ENCODE measurements at places on chromosomes 3 and 15.

DNA sequence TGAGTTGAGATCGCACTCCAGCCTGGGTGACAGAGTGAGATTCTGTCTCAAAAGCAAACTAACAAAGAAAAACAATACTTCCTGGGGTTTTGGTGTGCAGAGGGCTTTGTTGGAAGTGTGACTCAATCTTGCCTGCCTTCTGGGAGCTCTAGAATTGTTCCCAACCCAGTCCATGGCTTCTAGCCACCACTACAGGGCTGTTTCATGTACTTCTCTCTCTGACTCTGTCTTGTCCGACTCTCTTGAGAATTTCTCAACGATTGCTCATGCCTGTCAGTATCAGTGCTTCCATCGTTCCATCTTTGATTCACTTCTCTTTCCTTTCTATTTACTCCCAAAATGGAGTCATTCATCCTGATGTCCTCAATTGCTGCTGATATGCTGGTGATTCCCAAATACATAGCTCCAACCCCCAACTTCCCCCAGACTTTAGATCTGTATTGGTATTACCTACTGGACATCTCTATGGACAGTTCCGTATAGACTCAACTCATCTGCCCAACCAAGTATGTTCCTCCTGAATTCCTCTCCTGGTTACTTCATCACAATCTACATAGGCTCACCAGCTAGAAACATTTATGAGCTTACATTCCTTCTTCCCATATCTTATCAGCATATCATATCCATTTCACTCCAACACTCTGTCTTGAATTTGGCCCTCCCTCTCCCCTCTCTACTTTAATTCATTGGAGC lies 1.8 kb upstream of the AP2M1 start:
- no peak for DNase-seq

DNA sequence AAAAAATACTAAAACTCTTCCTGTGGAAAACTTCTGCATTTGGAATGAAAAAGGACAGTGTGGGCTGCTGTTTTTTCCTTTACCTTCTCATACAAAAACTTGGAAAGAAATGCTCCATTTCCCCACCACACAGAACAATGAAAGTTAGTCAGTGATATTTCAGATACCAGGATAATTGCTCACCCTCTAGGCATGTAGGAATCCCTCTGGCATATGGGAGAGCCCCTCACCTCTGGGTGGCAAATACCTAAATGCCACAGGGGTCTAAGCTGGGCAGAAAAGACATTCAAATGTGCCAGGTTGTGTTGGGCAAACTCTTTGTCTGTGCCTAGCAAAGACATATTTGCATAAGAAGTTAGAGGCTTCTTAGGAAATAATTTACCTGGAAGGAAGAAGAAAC lies 560.3 kb upstream of the NR2F2 start:
- no peak for DNase-seq

- no peak for DNase-seq
Observed at GRCh38 chr15:86608461-86609205, 529.0 kb downstream of the AGBL1 start.

GRCh38 chr3:185935465-185936272 lies 2.1 kb downstream of the TRA2B start:
- DNase-seq, result no peak

- no peak for DNase-seq
Observed at GRCh38 chr3:194824100-194824499, 138.4 kb downstream of the FAM43A start.

- no peak for DNase-seq
Observed at GRCh38 chr3:99430348-99431134, 207.9 kb upstream of the COL8A1 start.

GRCh38 chr3:107217172-107217571 lies 160.1 kb upstream of the CCDC54 start:
- DNase-seq, result no peak

- no peak for DNase-seq
Observed at GRCh38 chr15:53875139-53875538, 103.1 kb upstream of the UNC13C start.

GRCh38 chr3:69353088-69353478 lies 32.8 kb downstream of the FRMD4B start:
- no peak for DNase-seq

DNA sequence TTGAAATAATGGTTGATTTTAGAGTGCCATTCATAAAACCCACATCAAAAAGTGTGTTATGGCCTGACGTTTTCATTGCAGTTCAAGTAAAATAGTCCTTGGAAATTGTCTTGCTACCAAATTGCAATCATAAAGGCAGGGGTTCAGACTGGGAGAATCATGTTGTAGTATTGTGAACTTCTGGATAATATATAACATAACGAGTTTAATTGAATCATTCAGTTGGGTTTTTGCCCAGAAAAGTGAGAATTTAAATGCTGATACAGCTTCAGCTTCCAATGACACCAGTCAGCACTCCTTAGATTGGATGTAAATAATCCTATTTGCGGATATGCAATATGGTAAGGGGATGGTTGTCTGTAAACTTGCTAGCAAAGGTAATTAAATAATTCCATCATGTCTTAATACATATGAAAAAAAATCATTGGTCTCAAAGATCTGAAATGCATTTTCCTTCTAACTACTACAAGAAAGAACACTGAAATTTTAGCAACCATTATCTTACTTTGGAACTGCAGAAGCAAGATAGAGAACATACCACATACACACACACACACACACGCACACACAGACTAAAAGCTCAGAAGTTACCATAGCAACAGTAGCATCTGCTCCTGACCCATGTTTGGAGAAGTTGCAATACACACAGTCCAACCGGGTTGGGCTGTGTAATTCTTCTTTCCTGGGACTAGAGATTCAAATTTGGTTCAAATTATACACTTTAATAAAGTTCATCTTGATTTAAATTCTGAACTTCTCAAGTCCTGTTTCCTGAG lies 686.2 kb upstream of the NR2F2 start:
- no peak for DNase-seq

DNA sequence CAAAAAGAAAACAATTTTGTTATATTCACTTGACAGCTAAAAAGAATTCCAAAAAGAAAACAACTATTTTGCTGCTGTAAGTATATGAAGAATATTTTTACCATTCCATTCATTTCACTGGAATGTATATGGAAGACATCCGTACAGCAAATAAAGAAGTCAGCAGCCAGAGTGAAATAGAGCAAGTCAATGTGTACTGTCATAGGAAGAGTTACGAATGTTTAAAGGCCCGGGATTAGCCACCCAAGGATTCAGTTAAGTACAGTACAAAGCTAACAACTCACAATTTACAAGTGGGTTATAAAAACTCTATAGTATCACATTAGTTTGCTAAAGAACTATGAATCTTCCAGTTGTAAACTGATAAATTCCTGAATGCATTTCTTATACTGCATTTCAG lies 14.4 kb upstream of the XXYLT1 start:
- DNase-seq, result no peak

DNA sequence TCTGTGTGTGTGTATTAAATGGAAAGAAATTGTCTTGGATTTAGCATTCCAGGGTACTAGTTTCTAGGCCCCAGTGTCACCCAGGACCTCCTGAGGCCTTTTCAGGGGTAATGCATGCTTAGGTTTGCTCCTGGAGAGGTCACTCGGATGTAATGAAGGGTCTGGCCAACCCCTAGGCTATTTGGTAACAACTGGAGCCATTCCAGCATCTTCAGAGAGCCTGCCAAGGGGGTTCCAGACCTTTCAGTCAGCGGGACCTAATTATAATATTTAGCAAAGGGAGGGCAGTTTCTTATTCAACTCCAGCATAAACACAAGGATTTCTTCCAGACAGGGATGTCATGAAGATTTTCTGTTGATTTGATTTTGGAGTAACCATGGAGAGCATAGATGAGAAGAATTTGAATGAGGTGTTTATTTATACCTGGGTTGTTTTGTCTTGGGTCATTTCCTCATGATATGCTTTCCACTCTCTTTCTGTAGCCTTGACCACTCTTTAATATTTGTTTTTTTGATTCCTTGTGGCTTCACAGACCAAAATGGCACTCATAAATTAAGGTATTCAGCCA lies 17.4 kb downstream of the KAT2B start:
- DNase-seq, result no peak

- DNase-seq, result no peak
Observed at GRCh38 chr3:45991341-45991740, 4.3 kb downstream of the FYCO1 start.

DNA sequence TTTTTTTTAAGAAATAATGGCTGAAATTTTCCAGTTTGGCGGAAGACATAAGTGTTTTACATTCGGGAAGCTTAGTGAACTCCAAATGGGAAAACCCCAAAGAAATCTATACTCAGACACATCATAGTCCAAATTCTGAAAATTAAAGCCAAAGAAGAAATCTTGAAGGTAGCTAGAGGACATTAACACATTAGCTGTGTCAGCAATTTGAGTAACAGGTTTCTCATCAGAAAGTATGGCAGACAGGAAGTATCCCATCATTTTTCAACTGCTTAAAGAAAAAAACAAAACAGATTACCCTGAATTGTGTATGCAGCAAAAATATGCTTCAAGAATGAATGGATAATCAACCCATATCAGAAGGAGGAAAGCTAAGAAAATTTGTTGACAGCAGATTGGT lies 261.7 kb downstream of the DOCK3 start:
- DNase-seq, result no peak

DNA sequence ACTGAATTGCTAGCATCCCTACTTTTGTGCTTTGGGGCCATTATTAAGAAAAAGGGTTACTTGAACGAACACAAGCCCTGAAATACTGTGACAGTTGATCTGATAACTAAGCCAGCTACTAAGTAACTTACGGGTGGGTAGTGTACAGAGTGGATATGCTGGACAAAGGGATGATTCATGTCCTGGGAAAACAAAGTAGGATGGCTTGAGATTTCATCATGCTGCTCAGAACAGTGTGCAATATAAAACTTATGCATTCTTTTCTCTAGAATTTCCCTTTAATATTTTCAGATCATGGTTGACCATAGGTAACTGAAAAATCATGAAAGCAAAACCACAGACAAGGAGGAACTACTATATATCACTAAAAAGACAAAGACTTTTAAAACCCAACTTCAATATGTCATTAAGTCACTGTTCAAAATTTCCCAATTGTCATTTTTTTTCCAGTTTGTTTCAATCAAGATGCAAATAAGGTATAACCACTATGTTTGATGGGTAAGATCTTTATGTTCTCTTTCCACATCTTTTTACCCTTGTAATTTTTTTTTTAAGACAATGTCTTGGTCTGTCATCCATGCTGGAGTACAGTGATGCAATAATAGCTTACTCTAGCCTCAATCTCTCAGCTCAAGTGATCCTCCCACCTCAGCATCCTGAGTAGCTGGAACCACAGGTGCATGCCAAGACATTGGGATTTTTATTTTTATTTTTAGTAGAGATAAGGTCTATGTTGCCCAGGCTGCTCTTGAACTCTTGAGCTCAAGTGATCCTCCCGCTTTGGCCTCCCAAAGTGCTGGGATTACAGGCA lies 67.7 kb downstream of the IFT80 start:
- no peak for DNase-seq

DNA sequence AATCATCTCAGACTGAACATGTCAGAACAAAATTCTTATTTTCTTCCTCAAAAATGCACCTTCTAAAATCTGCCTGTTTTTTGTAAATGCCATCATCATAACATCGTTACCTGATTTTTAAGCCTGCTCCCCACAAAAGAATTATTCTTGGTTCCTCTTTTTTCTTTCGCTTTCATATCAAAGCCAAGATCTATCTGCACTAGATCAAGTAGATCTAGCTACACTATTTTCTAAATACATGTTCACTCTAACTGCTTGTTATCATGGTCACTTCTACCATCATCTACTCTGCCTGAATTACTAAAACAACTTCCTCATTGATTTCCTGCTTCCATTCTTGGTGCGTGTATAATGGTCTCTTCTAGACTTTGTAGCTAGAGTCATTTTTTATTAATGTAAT lies 217.7 kb downstream of the ARPP21 start:
- no peak for DNase-seq

GRCh38 chr3:11391174-11391879 lies 119.1 kb downstream of the ATG7 start:
- DNase-seq, result no peak

GRCh38 chr3:179236669-179237301 lies 14.1 kb downstream of the KCNMB3 start:
- no peak for DNase-seq

DNA sequence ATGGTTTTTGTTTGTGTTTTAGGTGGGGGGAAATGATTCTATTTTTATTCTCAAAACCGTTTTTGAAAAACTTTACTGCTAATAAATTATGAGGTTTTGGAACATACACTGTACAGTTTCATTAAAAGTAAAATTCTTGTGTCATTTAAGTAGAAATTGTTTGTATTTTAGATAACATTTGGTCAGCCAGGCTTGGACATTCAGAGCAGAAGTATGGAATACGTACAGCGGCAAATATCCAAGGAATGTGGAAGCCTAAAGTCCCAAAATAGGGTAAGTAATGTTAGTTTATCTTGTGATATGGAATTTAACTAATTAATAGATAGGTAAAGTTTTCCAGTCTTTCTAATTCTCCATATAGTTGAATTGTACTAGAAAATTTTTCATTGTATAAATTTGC lies 96.6 kb downstream of the SPRED1 start:
- no peak for DNase-seq

DNA sequence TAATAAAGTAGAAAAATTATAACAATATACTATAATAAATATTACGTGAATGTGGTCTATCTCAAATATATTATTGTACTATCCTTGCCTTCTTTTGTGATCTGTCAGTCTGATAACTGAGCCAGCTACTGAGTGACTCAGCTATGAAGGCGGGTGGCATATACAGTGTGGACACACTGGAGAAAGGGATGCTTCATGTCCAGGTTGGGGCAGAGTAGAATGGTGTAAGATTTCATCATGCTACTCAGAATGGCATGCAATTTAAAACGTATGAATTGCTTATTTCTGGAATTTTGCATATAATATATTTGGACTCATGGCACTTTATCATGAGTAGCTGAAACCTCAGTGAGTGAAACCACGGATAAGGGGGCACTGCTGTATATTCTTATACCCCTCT lies 172.9 kb upstream of the TBC1D5 start:
- no peak for DNase-seq

- DNase-seq, result no peak
Observed at GRCh38 chr15:41790756-41791546, 16.7 kb downstream of the MAPKBP1 start.

- DNase-seq, result no peak
Observed at GRCh38 chr3:14434498-14435151, 32.2 kb downstream of the SLC6A6 start.

DNA sequence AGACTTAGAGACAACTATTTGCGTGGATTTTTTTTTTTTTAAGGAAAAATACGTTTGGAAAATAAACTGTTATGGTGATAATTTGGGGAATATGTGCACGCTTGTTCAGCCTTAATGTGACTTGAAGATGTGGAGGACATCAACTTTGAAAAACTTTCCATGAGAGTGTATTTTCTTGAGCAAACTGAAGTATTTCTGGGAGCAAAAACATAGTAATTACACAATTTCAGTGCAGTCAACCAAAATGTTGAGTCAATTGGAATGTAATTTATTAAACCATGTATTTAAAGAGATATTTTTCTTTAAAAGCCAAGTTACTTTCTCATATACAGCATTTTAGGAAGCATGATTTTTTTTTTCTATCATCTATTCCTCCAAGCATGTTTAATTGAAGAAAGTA lies 80.3 kb upstream of the FLNB start:
- DNase-seq, result no peak
